ENCODE measurements at places on chromosomes 5 and 9.

GRCh38 chr5:128062172-128062746, 21.3 kb upstream of the SLC12A2 start:
- DNase-seq = no peak

GRCh38 chr5:116216246-116216645, 131.4 kb downstream of the COMMD10 start:
- no peak for DNase-seq

GRCh38 chr9:16031971-16032370, 479.1 kb downstream of the CCDC171 start:
- DNase-seq = no peak

DNA sequence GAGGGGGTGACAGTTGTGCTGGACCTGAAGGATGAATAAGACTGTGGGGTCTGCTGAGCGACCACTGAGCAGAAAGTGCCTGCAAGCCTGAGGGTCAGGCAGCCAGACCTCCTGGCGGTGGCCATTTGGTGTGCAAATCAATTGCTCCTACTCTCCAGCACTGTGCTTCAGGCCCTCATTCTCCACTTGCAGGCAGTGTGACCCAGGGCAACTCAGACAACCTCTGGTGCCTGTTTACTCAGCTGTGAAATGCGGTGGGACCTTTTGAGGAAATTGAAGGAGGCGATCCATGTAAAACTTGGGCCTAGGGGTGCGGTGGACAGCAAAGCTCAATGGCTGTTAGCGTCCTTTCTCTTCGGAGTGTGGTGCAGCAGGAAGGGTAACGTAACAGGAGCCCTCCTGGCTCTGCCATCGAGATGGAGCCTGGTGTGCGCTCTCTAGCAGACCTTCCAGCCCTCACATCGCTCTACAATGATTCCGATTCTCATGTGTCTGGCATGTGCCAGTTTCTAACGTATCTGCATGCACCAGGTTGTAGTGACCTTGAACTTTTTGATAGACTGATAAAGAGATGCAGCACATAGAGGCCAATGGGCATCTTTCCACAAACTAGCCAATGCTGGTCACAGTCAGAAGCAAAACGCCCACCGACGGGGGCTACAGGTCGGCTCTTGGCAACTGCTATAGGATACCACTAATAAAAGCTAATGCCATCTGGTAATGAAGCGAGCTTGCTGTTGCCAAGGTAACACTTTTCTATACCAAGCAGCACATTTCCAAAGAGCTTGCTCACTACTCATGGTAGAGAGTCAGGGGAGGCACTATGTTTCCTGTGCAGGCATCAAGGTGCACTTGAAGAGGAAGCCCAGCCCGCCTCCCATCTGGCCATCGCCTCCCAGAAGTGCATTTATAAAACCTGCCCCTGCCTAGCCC, 159.7 kb upstream of the RAPGEF1 start:
- DNase-seq = no peak

DNA sequence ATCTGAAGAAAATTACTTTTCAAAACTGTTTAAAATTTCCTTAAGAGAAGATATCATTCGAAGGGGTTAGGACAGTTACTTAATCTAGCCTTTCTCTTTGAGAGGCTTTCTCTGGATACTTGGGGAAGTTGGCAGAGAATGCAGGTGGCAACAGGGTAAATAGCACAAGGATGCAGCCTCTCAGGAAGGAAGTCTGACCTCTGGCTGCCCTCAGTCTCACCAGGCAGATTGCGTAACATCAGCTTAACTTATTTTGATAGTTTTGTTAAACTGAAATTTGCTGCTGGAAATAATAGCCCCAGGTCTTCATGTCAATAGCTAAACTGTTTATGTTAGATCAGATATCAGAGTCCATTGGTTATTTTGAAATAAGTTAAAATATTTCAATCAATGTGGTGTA, 20.4 kb downstream of the CCDC192 start:
- DNase-seq = no peak

GRCh38 chr5:178557416-178557815, 32.8 kb downstream of the COL23A1 start:
- DNase-seq = no peak

DNA sequence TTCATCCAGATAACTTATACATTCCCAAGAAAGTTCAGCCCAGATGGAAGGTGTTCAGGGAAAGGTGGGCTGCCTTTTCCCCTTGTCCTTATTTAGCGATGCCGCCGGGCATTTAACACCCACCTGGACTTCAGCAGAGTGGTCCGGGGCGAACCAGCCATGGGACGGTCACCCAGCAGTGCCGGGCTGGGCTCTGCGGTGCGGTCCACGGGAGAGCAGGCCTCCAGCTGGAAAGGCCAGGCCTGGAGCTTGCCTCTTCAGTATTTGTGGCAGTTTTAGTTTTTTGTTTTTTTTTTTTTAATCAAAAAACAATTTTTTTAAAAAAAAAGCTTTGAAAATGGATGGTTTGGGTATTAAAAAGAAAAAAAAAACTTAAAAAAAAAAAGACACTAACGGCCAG, 4.0 kb upstream of the PHYHD1 start:
- DNase-seq = no peak

GRCh38 chr5:127316011-127316410, 25.4 kb downstream of the MEGF10 start:
- no peak for DNase-seq

DNA sequence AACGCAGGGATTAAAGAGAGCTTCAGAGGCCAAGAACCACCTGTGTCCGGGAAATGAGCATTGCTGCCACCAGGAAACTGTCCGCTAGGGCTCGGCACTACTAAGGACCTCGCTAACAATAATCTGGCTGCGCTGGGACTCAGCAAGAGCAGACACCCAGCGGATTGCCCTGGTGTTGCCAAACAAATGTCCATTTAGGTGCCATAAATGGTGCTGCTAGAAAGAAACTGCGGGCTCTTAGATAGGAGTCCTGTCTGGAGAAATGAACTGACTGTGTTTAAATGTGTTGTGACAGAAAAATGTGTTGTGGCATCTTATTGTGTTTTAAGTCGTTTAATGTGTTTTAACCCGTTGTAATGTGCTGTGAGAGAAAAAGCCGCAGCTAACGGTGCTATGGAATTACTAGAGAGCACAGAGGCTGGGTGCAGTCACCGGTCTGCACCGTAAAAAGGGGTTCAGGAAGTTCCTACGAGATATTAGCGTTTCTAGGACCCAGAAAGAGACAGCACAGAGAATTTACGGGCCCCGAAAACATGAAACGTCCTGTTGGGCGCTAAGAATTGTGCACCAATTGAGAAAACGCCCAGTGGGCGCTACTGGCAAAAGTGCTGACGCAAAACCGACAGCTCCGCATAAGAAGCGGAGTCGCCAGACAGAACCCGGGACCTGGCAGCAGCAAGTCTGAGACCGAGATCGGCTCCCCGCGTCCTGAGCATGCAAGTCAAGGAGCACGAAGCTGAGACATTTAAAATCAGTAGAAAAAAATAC, 90.6 kb downstream of the ANXA2R start:
- peak; percentile 19 for DNase-seq

- DNase-seq = no peak
Observed at GRCh38 chr9:113503131-113503541, 39.6 kb downstream of the RGS3 start.

GRCh38 chr5:35458824-35459207, 158.8 kb upstream of the SPEF2 start:
- no peak for DNase-seq

DNA sequence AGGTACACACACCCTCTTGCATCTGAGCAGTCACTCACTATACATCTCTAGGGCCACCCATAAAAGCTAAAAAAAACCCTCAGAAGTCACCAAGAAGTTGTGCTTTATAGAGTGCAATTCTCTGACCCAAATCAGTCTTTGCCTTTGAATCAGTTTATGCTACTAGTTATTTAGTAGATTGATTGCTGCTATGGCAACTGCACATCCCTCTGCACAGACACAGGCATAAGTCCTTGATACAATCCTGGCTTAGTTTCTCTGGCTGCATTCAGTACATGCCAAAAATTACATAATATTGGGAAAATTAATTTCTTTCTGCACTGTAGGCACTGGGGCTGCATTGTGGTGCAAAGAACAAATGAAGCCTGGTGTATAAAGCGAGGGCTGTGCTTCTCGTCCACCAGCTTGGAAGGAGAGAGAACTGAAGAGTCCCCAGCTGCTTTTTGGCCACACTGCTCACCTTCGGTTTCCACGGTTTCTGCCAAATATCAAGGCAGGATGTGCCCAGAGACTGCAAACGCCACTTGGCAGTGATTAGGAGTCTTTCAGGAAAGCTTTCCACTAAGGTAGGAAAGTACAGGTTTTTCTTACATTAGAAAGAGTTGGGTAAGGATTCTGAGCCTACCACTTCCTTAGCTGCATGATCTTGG, 258.4 kb downstream of the ELAVL2 start:
- DNase-seq = no peak

GRCh38 chr9:87816036-87816435, 66.6 kb upstream of the SPATA31E1 start:
- DNase-seq = no peak

DNA sequence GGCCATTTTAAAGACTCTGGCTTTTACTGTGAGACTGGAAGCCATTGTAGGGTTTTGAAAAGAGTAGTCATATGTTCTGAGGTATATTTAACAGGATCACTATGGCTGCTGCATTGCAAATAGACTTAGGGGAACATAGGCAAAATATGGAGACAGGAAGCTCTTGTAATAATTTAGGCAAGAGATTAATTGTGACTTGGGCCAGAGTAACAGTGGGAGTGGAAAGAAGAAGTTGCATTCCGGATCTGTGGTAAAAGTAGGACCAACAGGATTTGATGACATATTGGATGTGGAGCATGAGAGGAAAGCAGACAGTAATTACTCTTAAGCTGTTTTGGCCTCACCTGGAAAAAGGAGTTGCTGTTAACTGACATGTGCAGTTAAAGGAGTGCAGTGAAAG, 85.6 kb downstream of the SMIM15 start:
- DNase-seq = no peak

- DNase-seq = no peak
Observed at GRCh38 chr5:160488394-160489325, 67.0 kb downstream of the PTTG1 start.

- no peak for DNase-seq
Observed at GRCh38 chr5:76332102-76332501, 71.0 kb upstream of the IQGAP2 start.

DNA sequence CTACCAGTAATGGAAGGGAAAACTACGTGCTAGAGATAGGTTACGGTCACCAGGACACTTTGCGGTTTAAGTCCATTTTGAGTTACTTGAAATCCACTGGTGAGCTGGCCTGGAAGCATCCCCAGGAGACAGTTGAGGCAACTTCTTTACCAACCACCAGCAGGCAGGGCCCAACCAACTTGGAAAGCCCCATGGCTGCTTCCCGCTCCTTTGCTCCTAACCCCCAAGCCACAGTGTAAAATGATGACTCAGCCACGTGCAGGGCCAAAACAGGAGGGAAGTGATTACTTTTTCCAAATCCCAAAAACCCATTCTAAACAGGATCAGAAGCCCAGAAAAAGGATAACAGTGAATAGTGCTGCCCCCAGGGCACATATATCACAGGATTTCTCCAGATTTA, 87.4 kb downstream of the PAX5 start:
- no peak for DNase-seq

GRCh38 chr9:117293206-117294114, 121.4 kb downstream of the ASTN2 start:
- no peak for DNase-seq

GRCh38 chr9:35933550-35934067, 24.3 kb downstream of the SPAAR start:
- DNase-seq = no peak

DNA sequence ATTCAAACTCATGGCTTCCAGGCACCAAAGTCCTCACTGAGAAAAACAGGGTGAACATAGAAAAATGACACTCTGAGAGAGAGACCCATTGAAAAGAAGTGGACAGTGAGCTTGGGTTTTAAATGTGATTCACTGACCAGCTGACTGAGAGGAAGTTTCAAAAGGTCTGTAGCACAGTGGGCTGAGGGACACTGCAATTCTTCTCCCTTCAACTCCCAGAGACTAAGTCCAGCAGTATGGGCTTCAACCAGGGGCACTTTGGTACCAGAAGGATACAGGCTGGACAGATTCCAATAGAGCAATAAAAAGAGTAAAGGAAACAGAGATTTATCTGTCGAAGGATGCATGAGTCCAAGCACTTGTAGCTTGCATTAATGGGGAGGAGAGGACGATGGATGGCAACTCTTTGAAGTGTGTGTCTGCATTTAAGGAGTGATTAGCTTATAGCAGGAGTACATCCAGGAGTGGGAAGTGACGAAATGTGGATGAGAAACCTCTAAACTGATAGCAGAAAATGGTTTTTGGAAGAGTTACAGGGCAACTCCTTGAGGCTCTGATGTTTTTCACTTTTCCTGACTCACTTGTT, 117.0 kb upstream of the ANKRD55 start:
- no peak for DNase-seq

GRCh38 chr5:15487228-15487627, 12.8 kb upstream of the FBXL7 start:
- no peak for DNase-seq

DNA sequence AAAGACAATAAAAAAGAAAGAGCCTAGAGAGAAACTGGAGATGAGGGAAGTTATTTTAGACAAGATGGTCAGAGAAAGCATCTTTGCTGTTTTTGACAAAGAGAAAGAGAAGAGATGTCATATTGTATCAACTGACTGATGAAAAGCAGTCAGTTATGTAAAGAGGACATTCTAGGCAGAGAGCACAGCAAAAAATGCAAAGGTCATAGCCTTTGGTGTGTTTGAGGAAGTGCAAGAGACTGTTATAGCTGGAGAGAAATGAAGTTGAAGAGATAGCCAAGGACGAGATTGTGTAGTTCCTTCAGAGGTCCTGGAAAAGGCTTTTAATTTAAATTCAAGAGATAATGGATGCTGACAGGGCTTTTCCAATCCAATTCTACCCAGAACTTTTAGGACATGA, 342.4 kb downstream of the RASEF start:
- DNase-seq = no peak

DNA sequence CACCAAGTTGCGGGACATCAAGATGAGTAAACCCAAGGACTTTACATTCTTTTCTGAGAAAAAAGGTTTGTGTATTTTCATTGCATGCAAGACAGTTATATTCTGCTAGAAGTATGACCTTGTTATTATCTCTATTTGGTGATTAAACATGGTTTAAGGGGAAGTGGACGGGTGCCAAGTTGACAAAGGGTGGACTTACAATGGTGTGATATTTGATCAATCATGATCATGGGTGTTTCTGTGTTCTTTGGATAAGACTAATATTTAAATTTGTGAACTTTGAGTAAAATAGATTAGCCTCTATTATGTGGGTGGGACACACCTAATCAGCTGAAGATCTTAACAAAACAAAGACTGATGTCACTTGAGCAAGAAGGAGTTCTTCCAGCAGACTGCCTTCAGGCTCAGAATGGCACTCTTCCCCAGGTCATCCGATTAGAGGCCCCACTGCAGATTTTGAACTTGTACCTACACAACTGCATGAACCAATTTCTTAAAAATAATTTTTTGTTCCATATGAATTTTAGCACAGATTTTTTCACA, 782.9 kb downstream of the CDH12 start:
- no peak for DNase-seq

DNA sequence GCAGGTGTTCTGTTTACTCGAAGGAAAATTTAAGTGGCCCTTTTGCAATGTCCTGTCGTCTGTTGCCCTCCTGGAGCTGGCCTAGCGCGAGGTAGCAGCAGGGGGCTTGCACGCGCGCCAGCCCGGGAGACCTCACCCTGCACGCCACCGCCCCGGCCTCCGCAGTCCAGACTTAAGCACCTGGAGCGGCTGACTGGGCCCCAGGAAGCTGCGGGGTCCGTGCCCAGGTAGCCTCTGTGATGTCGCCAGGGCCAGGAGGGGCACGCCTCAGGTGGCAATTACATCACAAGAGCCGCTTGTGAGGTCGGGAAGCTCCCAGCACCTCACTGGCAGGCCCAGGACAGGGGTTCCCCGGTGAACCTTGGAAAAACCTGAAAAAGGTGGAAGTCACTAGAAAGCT, at the start of gene SAXO1:
TSS of gene SAXO1 (minus strand) at position 195 of the 400 bp plus-strand sequence. CDS start 301 bp downstream, outside the sequence.
- DNase-seq = no peak

- no peak for DNase-seq
Observed at GRCh38 chr9:68931821-68932220, 82.1 kb downstream of the PRKACG start.
